ENCODE measurements at places on chromosomes 3 and 15.

GRCh38 chr3:161275919-161276318, 54.8 kb downstream of the NMD3 start:
- no peak for DNase-seq

- no peak for DNase-seq
Observed at GRCh38 chr3:16546186-16547010, 32.9 kb upstream of the RFTN1 start.

DNA sequence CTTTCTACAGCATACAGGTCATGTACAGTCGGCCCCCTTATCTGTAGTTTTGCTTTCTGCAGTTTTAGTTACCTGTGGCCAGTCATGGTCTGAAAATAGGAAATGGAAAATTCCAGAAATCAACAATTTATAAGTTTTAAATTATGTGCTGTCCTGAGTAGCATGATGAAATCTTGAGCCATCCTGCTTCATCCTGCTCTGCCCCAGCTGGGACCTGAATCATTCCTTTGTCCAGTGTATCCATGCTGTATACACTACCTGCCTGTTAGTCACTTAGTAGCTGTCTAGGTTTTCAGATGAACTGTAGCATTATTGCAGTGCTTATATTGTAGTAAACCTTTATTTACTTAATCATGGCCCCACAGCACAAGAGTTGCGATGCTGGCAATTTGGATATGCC, 44.8 kb downstream of the AP4E1 start:
- DNase-seq: no peak

DNA sequence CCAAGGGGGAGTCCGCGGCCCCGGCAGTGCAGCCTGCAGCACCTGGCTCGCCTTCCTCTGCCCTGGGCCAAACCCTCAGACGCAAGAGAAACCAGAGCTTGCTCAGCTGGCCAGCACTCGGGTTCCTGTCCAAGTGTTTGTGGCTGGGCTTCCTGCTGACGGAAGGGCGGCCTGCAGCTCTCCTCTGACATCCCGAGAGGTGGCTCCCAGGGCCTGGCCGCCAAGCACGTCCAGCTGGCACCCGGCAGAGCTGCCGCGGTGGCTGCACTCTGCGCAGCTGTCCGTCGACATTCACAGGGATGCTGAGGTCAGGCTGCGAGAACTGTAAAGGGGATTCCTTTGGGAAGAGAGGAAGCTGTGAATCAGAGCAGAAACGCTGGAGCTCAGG, 85.6 kb downstream of the CPN2 start:
- DNase-seq: no peak

- no peak for DNase-seq
Observed at GRCh38 chr3:167840247-167840646, 104.7 kb downstream of the SERPINI1 start.
